ENCODE measurements at places on chromosomes 6 and 20.

- DNase-seq: no peak
These were observed 24.8 kb downstream of the NCOA5 start for GRCh38 chr20:46065006-46065405.

GRCh38 chr6:105695461-105695860, 292.6 kb upstream of the PREP start:
- no peak for DNase-seq

GRCh38 chr6:156508923-156509322, 268.3 kb upstream of the ARID1B start:
- DNase-seq: no peak

GRCh38 chr6:142966294-142966693, 21.3 kb upstream of the HIVEP2 start:
- DNase-seq: no peak

DNA sequence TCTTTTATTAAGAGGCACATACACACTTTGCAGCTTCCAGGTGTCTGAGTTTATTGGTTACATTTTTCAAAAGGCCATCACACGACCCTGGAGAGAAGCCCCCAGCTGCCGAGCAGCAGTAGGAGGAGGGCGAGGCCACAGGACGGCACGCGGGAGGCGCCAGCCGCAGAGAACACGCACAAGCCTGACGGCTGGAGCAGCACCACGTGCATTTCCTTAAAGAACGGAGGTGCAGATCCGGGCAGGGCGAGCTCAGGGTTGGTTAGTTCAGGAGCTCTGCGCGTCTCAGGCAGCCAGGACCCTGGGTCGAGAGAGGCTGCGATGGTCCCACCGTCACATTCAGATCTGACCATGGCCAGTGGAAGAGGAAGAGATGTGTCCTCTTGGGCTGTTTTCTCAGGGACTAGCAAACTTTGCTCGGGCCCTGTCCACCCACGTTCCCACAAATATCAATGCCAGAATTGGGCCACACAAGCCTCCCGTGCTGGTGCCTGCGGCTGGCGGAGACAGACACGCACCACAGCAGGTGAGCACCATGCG, 121.4 kb upstream of the AFDN start:
- no peak for DNase-seq

GRCh38 chr20:59811681-59812171, 121.7 kb downstream of the SYCP2 start:
- no peak for DNase-seq

GRCh38 chr6:169161572-169162167, 92.0 kb downstream of the THBS2 start:
- DNase-seq: no peak

- no peak for DNase-seq
These were observed 28.0 kb downstream of the IL22RA2 start for GRCh38 chr6:137145421-137145820.

GRCh38 chr6:33202799-33203198, 1.7 kb upstream of the HSD17B8 start:
- no peak for DNase-seq

GRCh38 chr20:16664020-16664419, 65.8 kb upstream of the SNRPB2 start:
- DNase-seq: peak; percentile 69

DNA sequence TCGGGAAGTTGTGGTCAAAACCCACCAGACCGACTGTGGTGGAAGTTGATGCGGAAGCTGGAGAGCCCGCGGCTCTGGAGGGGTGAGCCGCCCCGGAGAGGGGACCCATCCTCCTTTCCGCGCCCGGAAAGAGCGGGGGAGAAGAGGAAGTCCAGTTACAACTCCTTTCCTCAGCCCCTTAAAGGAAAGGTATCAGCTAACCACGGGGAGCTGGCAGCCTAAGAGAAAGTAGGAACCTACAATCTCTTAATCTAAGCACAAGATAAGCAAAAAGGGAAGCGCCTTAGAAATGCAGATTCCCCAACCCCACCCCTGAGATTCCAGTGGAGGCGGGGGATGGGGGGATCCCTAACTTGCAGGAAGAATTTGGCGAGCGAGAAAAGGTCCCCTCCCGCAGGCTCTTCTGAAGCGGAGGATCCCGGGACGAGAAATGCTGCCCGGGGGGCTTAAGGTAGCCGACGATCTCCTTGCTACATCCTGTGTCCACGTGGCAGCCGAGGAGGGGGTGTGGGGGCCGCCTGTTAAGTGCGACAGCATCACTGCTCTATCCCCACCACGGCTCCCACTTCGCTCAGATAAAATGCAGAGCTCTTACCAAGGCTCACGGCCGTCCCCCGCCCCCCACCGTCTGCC, 87.5 kb downstream of the ZFP64 start:
- no peak for DNase-seq

- DNase-seq: no peak
These were observed 60.4 kb downstream of the ATXN1 start for GRCh38 chr6:16700916-16701234.

- DNase-seq: no peak
These were observed 132.8 kb upstream of the CDH4 start for GRCh38 chr20:61119273-61119672.

- DNase-seq: no peak
These were observed 269.7 kb downstream of the UBE3D start for GRCh38 chr6:82795940-82796339.

DNA sequence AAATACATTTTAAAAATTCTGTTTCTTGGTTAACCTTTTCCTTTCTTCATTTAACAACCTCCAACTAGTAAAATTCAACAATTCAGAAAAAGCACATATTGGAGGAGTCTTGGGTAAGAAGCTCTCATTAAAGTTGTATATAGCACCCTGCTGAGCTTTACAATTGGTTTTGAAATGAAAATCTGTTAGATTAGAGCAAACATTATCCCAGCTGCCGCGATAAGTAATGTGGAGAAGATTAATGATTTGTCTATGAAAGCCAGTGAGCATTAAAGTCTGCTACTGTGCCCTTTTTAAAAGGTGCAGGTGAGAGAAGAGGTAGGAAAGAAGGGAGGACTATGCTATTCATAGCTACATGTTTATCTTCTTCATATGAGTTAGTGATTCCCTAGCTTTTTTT, 201.5 kb downstream of the ZFAND3 start:
- DNase-seq: no peak

DNA sequence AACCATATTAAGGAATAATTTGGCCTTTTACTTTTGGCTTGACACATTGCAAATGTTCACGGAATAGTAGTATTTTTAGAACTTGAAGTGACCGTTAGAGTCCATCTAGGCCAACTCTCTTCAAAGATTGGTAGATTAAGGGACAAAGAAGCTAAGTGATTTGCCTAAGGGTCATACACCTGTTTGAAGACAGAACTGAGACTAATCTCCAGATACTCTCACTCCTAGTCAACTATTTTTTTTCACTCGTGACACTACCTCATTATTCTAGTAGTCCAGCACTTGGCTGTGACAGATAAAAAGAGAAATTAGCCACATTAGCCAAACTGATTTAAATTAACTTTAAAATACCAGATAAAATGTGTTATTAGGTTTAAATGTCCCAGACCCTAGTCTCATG, 10.6 kb downstream of the ACSS2 start:
- no peak for DNase-seq

DNA sequence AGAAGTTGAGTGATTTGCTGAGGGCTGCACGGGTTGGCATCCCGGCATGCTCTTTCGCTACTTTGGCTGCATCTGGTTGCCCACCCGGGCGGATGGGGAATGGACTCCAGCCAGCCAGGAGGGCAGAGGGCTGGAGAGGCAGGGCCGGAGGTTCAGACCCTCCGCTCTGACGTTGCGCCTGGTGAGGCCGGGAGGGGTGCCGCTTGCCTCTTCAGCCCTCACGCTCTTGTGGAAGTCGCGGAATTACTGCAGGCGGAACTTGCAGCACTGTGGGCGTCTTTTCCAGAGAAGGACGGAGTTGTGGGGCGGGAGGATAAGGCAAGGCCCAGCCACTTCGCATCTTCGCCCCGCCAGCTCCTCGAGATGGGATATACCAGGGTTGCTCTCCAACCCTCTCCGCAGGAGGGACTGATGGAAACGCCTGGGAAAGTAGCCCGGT, 656 bp downstream of the RTEL1 start:
- no peak for DNase-seq

GRCh38 chr6:119112812-119113530, 34.5 kb upstream of the FAM184A start:
- DNase-seq: no peak

DNA sequence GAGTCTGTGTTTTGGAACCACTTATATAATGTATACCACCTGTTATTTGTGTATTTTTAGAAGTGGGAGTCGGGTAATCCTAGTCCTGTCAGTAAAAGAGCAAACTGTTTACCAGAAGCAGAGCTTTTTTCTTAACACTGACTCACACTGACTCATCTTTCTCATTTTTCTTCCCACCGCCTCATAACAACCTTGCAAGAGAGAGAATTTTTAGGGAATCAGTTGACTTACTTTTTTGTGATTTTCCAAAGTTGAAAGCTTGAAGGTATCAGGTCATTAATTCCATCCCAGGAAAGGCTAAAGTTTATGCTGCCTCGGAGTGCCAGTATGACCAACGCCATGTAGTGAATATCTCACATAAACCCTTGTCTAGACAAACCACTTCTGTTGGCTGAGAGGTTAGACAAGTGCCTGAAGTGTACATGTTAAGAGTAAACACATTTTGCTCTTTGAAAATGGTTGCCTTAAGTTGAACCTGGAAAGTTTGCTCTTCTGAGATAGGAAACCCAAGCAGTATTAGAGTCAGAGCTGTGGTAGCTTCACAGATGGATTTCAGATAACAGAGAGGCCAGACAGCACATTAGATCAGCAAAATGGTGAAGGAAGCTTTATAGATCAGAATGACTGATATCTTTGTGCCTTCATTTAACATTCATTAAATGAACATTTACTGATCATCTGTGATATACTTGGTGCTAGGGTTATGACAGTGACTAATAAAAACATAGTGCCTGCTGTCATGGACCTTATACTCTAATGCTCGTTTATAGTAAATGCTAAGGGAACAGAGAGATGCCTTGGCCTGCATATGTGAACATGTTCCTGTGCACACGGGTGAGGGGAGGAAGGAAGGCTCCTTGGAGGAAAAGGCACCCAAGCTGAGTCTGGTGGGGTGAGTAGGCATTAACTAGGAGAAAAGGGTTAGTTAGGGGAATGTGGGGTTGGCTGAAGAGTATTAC, 29.1 kb upstream of the PKIG start:
- peak; percentile 38 for DNase-seq

- DNase-seq: no peak
These were observed 61.4 kb downstream of the BMP2 start for GRCh38 chr20:6828794-6829423.

DNA sequence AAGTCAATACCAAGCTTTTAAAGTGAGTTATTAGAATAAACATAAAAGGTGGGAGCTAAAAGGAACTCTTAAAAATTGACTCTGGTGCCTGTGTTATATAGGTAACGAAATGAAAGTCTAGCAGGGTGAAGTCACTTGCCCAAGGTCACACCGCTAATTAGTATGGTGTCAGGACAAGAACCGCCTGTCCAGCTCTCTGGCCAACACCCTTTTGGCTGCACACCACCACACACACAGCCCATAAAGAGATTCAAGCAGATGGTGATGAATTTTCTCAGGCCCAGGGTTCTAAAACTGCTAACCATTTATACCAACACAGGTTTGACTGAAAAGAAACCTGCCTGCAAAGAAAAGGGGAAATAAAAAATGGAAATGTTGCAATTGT, 20.2 kb downstream of the GFOD1 start:
- no peak for DNase-seq

DNA sequence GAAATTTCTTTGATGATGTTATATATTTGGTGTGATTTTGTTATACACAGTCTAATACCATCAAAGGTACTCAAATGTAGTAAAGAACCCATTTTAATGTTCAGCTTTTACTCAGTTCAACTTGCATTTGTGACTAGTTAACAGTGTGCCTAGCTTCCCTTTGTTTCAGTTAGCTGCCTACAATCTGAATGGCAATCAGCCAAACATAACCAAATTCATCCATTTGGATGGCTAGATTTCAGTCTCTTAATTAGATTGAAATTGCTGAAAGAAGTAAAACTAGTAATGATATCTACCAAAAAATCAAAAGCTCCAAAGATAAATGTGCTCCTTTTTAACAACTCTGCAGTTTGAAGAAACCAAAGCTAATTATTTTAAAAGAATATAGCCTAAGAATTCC, 6.9 kb downstream of the EPHA7 start:
- DNase-seq: peak; percentile 46

- no peak for DNase-seq
These were observed 255.5 kb downstream of the CDC5L start for GRCh38 chr6:44642870-44643522.

GRCh38 chr6:48552905-48553304, 441.9 kb upstream of the PTCHD4 start:
- DNase-seq: no peak

- DNase-seq: no peak
These were observed 355.8 kb upstream of the SASH1 start for GRCh38 chr6:147986846-147987245.

DNA sequence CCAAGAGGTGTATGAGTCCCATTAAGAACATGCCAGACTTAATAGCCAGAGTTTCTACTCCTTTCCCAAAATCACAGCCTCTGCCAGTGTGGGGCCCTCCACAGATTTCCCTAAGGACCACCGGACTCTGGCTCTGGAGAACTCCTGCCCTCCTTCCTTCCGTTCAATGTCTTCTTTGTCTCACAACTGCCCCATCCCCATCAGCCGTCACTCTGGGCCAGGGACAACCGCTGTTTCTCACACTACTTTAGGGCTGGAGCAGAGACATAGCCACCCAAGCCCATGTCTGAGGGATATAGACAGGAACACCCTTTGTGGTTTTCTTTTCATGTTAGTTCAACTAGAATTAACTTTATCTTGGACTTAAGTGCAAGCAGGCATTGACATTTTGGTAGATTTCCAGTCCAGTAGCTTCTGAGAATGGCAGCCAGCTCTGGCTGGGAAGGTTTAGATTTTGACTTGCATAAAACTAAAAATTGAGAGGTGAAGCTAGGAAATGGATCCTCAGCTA, 6.7 kb upstream of the ACSS1 start:
- DNase-seq: no peak

DNA sequence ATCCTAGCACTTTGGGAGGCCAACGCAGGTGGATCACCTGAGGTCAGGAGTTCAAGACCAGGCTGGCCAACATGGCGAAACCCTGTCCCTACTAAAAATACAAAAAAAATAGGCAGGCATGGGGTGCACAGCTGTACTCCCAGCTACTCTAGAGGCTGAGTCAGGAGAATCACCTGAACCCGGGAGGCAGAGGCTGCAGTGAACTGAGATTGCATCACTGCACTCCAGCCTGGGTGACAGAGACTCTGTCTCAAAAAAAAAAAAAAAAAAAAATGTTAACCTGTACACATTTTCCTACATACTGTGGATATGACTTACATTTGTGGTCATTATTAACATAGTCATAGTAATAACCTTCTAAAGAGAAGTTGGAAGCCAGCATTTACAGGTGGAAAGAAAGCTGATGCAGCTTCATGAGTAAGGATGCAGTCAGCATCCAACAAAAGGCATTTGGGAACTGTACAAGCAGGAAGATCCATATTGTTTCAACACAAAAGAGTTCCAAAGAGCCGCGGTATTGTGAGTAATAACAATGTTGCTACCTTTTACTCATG, 186.2 kb downstream of the GPX5 start:
- DNase-seq: no peak

DNA sequence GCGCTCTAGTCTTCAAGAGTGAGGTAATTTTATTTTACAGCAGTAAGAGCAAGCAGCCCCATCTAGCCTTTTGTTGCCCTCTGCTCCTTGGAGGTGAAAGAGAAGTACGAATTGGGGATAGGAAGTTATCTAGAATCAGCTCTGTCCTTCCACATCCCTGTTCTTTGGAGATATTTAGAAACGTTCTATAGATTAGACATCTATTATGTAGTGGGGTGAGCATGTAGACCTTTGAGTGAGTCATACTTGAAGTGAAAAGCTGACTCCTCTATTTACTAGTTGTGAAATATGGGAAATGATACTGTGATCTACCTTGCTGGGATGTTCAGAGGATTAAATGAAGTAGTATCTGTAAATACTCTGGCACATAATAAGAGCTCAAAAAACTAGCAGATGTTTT, 36.0 kb upstream of the SLC35D3 start:
- DNase-seq: no peak

All from NCI-H446 treated with DMSO at 0.1 percent for 48 hours (cell line).